Stimulated activated CD8-positive, alpha-beta memory T cell treated with anti-CD3 and anti-CD28 coated beads, Interleukin-4, amount 100 ng/mL, for 1 hour (primary cell): ENCODE measurements at places on chromosomes 1 and 21.

DNA sequence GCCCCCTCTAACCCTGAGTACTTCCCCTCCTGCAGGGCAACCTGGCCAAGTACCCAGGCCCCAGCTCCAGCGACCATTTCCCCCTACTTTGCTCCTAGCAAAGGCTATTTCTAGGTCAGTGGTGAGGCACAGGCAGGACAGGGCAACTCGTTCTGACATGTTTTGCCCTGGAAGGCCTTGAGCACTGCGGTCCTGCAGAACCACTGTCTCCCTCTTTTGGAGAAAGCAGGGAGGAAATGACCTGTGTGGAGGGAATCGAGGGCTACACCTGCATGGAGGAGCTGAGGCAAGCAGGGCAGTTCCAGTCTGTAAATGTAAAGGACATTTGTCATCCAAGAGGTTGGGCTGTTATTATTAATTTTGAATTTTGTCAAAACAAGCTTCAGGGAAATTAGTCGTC, 99.1 kb downstream of the PPIAL4G start:
- no peak for DNase-seq

- no peak for DNase-seq
Observed at GRCh38 chr1:185808631-185809030, 74.4 kb downstream of the HMCN1 start.

DNA sequence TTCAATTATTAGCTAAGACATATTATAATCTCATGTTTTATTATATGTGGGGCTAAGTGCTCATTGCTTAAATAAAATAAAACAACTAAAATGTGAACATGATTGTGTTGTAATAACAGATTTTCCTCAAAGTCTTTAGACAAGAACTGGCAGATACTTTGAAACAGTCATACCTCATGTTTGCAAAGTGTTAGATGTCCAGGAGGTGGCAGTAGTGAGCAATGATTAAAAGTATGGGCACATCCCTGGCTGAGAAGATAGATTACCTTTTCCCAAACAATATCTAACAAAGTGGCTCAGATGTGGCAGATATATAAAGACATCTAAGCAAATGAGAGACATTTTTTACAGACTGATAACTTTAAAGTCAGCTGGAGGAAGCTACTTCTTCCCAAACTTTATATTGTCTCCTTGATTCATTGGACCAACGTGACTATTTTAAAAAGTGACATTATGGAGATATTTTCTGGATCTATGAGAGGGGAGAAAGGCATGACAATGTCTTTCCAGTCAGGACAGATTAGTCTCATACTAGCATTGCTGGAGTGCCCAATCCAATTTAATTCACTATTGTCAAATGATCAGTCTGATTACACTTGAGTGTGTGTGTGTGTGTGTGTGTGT, 269.8 kb downstream of the S1PR1 start:
- DNase-seq, result no peak

DNA sequence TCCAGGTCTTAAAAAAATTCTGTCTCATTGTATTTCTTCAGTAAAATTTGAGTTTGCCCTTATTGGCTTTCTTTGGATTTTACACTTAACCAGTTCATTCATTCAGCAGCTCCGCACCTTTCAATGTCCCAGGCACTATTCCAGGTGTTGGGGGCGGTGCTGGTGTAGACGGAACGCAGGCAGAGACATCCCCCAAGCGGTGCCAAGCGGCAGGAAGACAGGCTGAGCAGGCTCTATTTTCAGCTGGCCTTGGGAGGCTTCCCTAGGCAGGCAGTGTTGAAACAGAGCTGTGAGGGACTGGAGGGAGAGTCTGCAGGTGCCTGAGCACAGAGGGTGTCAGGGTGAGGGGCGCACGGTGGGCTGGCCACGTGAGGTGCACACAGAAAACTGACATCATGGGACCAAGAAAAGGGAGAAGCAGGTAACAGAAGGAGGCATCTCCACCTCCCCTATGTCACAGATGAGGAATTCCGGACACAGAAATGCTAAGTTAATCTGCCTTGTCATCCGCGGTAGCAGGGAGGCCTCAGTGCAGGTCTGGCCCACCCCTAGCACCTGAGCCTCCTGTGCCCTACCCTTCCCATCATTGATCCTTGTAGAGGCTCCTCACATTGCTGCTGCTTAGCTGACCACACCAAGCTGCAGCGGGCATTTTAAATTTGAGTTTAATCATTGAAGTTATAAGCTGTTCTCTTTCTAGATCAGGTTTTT, 40.8 kb downstream of the SLC37A1 start:
- DNase-seq, result no peak

- DNase-seq, result no peak
Observed at GRCh38 chr21:46598581-46599572, 6.0 kb downstream of the S100B start.

DNA sequence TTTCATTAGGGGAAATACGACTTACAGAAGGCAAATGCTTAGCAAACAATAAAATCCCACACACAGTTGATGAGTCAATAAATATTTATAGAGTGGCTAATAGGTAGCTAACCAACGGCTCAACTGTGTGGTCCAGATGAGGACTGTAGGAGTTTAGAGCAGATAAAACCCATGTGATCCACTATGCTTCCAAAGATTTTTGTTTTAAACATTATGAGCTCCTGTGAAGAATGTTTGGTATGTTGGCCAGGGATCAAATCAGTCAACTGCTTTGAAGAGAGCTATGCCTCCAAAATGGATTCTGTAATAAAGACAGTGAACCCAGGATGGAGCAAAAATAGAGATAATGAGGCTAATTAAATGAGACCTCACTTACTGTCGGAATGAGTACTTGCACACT, 72.3 kb upstream of the COL11A1 start:
- DNase-seq, result no peak

DNA sequence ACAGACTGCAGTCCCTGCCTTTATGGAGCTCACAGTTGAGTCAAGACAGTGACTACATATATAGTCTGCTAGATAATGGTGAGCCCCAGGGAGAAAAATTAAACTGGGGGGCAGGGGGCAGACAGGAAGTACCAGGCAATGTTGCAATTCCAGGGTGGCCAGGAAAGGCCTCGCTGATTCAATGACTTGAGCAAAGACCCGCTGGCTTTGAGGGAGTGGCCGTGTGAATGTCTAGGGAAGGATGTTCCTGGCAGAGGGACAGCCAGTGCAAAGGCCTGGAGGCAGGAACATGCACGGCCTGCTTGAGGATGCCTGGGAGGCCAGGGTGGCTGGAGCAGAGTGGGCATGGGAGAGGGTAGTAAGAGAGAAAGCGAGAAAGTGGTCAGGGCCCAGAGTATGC, 23.0 kb upstream of the EPHA8 start:
- no peak for DNase-seq
